ENCODE measurements at places on chromosomes 1 and 21.

- DNase-seq: no peak
These were observed at the start of gene DYNLT5 for GRCh38 chr1:66752000-66752592. TSS of gene DYNLT5 (plus strand) at chr1:66752459. CDS start at chr1:66754659, 2,200 bp downstream.

DNA sequence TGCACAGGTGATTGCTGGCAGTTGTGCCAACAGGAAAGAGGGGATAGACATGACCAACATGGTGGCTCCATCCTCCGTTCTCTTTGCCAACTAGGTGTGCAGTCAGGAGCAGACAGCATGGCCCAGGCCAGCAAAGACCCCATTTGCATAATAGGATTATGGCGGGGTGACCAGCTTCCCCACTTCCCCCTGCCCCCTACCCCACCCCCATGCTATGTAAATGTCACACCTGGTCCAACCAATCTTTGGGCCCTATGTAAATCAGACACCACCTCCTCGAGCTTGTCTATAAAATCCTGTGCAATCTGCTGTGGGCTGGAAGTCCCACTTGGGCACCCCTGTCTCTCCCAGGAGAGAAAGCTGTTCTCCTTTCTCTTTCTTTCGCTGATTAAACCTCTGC lies 146.0 kb downstream of the SLC30A10 start:
- no peak for DNase-seq

GRCh38 chr1:47460040-47460439 lies 22.2 kb downstream of the FOXD2 start:
- DNase-seq: no peak

DNA sequence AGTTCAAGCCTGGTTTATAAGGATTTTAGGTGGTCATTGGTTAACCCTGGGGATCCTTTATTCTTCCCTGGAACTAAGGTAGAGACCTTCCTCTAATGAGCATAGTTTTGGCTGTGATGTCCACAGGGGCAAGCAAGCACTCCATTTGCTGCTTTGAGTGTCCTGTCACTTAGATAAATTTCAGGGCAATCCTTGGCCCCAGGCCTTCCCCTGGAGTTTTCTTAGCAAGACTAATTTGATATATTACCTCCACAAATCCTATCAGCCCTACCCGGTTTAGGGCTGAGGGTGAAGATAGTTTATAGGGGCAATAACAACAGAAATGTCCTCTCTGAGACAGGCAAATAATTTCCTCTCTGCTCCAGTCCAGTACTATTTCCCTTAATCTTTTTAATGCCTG lies 166.6 kb downstream of the CYYR1 start:
- DNase-seq: no peak

- no peak for DNase-seq
These were observed 698 bp upstream of the OLIG1 start for GRCh38 chr21:33069243-33069642.

GRCh38 chr1:229116114-229116513 lies 154.8 kb upstream of the RAB4A start:
- no peak for DNase-seq

- DNase-seq: no peak
These were observed 163.5 kb upstream of the RUNX1 start for GRCh38 chr21:35212393-35213127.

GRCh38 chr1:114302821-114303220 lies 149.2 kb upstream of the SYT6 start:
- no peak for DNase-seq

- DNase-seq: peak; percentile 76
These were observed 47.1 kb upstream of the DMBX1 start for GRCh38 chr1:46442317-46443161.

GRCh38 chr1:230833511-230833910 lies 34.8 kb downstream of the C1orf198 start:
- no peak for DNase-seq

GRCh38 chr1:197737916-197738315 lies 37.4 kb downstream of the DENND1B start:
- DNase-seq: no peak

DNA sequence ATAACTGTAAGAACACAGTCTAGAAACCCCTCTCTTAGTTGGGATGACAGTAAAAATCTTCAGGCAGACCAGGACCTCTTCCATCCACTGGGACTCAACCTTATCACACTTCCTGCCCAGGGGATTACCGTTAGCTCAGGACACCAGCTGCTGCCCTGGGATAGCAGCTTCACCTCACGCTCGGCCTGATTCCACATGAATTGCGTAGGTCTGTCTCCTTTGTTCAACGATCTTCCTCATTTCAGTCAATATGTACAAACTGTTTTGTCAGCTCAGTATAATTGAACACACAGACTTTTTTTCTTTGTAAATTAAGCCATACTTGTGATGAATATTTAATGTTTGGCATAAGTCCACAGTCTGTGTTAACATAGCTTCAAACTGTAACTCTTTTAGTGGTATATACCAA lies 290.4 kb downstream of the GRIK1 start:
- DNase-seq: no peak

- no peak for DNase-seq
These were observed 323.5 kb downstream of the DUSP10 start for GRCh38 chr1:221418346-221418745.

- no peak for DNase-seq
These were observed 9.1 kb upstream of the THEM5 start for GRCh38 chr1:151862604-151863003.

GRCh38 chr1:10862743-10863335 lies 66.4 kb upstream of the CASZ1 start:
- DNase-seq: no peak

GRCh38 chr1:44314452-44314851 lies 40.6 kb downstream of the ERI3 start:
- no peak for DNase-seq

DNA sequence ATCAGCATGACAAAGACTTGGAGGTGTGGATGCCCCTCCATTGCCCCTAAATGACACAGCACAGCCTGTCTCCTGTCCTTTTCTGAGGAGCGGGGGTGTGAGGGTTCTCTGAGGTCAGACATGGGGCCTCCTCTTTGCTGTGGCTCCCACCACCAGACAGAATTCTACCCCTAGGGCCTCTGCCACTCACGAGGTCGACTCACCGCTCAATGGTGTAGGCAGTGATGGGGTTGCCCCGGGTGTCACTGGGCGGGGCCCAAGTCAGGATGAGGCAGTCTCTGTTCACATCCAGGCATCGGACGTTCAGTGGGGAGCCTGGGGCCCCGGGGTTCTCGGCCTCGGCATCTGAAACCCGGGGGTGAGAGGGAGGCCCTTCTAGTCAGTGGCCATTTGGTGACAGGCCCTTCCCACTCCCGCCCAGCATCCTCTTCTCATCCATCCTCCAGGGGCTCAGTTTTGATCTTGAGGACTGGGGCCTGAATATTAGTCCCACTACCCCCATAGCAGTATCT lies 19.9 kb downstream of the MYOM3 start:
- DNase-seq: no peak

- DNase-seq: no peak
These were observed 15.5 kb upstream of the LEPR start for GRCh38 chr1:65404941-65405340.

DNA sequence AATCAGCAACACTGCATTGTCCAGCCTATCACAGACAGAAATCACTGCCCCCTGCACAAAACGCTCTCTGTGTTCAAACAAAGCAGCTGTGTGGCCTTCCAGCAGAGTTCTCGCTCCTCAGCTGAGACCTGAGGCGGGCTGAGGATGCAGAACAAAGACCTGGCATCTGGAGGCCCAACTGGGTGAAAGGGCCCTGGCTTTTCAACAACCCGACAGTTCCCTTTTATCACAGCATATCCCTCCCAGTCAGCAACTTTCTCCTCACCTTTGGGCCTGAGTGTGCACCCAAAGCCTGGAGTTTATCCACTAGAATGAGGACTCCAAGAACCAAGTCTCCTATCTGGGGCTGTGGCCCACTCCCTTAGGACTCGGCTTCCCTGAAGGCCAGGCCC lies 42.6 kb upstream of the A3GALT2 start:
- no peak for DNase-seq

- no peak for DNase-seq
These were observed 128.0 kb downstream of the CDC42BPA start for GRCh38 chr1:227190321-227190720.

GRCh38 chr1:55362558-55362957 lies 147.4 kb upstream of the USP24 start:
- DNase-seq: no peak

DNA sequence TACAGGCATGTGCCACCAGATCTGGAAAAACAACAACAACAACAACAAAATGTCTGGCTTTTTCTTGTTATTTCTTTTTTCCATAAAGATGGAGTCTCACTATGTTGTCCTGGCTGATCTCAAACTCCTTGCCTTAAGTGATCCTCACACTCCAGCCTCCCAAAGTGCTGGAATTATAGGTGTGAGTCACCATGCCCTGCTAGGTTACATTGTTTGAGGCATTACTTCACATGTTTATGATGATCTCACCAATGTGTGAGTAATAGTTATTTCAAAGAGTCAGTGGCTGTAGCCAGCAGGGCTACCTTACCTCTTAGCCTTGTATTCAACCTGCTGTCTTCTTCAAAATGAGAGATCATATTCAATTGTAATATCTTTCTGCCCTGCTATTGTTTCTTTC lies 445.7 kb downstream of the AMY1C start:
- no peak for DNase-seq

DNA sequence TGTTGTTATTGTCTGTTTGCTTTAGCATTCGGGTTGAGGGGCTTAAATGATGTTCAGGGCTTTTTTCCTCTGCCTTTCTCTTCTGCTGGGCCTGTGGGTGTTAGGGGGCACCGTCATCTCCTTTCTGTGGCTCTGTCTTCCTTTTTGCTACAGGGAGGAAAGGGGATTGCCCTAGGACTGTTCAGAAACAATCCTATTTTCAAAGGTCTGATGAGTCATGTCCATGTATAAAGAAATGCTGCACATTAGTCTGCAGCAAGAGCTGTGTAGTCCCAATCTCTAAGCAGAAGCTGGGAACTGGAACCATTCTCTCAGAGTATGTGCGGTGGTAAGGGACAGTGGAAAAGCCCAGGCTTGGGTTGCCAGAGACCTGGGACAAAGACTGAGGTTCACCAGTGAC lies 462.3 kb downstream of the OMA1 start:
- no peak for DNase-seq

DNA sequence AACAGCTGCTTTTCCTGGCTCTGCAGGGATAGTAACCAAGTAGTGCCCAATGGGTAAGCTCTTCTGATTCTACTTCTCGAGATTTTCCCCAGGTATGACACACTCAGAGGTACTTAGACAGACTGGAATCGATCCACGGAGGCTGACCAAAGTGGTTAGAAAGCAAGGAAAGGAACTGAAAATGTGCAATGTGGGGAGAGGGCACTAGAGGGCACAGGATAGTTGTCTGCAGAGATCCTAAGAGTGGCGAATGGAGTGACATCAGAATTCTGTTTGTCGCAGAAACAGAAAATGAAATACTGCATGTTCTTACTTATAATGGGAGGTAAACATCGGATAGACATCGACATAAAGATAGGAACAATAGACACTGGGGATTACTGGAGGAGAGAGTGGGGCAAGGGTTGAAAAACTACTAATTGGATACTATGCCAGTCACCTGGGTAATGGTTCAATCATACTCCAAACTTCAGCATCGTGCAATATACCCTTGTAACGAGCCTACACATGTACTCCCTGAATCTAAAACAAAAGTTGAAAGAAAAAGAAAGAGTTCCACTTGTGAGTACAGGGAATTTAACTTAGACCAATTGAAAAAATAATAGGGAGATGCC lies 23.3 kb downstream of the CYP2J2 start:
- peak; percentile 18 for DNase-seq

- no peak for DNase-seq
These were observed 4.2 kb downstream of the HIVEP3 start for GRCh38 chr1:41914516-41914915.

DNA sequence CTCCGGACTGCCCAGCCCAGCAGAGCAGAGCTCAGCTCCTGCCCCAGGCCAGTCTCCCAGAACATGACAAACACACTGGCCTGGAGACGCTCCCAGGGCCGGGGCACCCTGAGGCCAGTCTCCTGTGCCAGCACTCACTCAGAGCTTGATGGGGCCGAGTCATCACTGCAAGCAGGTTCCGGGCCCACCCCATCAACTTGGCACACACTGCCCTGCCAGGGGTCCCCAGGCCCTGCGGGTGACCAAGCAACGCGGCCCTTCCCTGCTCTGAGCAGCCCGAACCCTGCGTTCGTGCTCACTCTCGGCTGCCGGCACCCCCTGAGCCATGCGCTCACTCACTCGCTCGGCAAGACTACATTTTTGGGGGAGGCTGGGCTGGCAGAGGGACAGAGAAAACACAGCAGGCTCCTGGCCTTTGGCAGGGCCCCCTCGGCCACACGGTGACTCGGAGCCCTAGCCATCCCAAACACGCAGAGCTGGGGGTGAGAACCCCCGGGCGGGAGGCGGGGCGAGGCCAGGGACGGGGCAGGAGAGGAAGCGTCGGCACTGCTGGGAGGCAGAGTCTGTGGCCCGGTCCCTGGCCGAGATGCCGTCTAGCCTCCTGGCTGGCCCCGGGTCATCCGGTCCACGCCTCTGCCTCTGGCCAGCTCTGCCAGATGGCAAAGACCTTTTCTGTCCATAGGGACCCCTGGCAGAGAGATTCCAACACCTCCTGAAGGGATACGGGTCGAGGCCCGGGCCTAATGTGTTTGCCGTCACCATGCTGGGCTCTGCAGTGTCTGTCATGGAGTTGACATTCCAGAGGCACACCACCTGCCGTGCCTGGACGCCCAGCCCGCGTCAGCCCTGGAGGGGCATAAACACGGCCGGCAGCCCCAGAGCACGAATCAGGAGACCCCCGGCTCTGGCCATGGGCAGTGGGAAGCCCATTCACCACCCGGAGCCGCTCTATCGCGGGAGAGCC lies 68.0 kb downstream of the MEGF6 start:
- no peak for DNase-seq

- no peak for DNase-seq
These were observed 176.8 kb downstream of the LMO4 start for GRCh38 chr1:87505391-87505983.

DNA sequence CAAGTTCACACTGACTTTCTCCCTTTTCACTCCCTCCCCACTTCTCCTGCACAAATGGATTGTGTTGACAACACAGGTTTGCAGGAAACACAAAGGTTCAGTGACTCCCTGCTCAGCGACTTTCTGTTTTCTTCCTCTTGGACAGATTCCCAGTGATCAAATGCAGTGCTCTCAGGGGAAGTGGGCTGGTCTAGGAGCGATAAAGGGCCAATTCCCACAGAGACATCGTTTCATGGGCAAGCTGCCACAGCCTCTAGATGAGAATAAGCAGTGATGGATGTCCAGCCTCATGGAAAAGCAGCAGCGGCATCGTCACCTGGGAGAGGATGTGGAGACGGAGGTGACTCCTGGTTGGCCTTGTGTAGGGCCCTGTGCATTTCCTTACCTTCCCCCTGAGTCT lies 30.6 kb downstream of the FYB2 start:
- DNase-seq: no peak
